Activated T-helper 1 cell treated with anti-CD3 and anti-CD28 coated beads, Interleukin-2, amount 50 U/mL, for 16 hours (primary cell): ENCODE measurements at places on chromosomes 5 and 9.

DNA sequence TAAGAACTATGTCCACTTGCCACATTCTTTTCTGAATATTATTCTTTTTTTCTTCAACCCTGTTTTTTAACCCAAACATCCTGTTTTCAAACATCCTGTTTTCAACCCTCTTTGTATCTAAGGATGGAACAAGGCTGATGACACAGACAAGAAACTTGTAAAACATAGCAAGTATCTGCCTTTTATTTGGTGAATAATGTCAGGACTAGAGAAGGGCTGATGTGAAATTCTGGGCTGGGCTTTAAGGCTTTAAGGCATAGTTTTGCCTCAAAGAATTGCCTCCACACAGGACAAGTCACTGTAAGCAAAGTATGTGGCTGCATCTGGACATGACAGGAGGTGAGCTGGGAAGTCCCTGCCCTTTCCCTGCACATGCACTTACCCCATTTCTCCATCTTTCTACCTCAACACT, 42.5 kb upstream of the RIC1 start:
- DNase-seq: no peak

DNA sequence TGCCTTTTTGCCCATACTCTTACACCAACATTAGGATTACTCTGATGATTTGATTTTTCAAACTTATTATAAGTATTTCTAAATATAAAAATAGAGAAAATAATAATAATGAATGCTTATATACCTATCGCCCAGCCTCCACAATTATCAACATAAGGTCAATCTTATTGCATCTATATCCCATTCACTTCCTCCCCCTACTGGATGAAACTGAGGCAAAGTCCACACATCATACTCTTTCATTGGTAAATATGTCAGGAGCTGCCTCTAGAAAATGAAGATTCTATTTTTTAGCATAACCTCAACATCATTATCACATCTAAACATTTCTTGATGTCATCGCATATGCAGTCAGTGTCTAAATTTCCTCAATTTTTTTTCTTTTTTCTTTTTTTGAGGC, 44.3 kb downstream of the SH3RF2 start:
- no peak for DNase-seq

GRCh38 chr5:5667136-5667554, 244.7 kb downstream of the ICE1 start:
- DNase-seq: no peak

DNA sequence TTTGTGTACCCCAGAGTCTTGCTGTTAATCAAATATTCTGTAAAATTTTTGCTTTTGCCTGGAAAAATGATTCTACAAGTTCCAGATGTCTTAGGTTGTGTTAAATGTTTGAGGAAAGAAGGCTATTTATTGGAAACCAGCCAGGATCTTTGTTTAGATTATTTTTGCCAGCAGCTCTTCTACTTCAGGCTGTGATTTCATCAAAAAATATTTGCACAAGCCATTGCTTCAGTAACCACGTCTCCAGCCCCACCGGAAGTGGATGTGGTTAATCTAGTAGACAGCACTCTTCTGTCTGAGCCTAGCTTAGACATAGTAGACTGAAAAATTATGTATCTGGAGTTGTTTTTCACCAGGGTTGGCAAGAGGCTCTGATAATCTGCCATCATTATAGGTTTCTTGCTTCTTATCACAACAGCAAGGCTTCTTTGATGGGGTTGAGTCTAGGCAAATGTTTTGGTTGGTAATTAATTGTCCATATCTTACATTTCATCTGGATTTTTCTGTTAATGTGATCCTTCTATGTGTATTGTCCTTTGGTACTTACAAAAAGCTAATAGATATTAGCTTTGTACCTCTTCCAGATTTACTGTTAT, 17.1 kb downstream of the KCTD16 start:
- peak; percentile 53 for DNase-seq

GRCh38 chr5:141722266-141722665, 40.2 kb upstream of the ARAP3 start:
- no peak for DNase-seq

GRCh38 chr5:142120247-142120935, 11.8 kb downstream of the NDFIP1 start:
- DNase-seq: no peak

GRCh38 chr5:126450346-126450745, 27.1 kb downstream of the GRAMD2B start:
- DNase-seq: no peak

- DNase-seq: no peak
Measured at GRCh38 chr9:1210954-1211353, 160.8 kb downstream of the DMRT2 start.

DNA sequence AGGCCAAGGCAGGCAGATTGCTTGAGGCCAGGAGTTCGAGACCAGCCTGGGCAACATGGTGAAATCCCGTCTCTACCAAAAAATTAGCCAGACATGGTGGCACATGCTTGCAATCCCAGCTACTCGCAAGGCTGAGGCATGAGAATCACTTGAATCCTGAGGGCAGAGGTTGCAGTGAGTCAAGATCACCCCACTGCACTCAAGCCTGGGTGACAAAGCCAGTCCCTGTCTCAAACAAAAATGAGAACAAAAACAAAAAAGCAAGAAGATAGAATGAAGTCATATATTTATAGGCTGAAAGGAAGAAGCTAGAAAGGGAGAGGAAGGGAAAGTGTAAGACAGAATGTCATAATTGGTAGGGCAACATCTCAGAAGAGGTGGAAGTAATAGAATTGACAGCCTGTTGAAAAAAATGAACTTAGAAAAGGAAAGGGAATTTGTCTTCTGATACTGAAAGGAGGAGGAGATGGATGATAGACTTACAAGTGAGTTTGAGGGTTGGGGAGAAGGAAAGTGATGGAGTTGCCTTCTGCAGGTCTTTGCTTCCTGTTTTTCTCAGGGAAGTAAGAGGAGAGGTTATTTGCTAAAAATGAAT, 32.2 kb downstream of the CARD6 start:
- no peak for DNase-seq

- no peak for DNase-seq
Measured at GRCh38 chr9:130931508-130932254, 7.4 kb downstream of the FIBCD1 start.

- DNase-seq: no peak
Measured at GRCh38 chr5:149497357-149497756, 53.9 kb downstream of the CSNK1A1 start.

DNA sequence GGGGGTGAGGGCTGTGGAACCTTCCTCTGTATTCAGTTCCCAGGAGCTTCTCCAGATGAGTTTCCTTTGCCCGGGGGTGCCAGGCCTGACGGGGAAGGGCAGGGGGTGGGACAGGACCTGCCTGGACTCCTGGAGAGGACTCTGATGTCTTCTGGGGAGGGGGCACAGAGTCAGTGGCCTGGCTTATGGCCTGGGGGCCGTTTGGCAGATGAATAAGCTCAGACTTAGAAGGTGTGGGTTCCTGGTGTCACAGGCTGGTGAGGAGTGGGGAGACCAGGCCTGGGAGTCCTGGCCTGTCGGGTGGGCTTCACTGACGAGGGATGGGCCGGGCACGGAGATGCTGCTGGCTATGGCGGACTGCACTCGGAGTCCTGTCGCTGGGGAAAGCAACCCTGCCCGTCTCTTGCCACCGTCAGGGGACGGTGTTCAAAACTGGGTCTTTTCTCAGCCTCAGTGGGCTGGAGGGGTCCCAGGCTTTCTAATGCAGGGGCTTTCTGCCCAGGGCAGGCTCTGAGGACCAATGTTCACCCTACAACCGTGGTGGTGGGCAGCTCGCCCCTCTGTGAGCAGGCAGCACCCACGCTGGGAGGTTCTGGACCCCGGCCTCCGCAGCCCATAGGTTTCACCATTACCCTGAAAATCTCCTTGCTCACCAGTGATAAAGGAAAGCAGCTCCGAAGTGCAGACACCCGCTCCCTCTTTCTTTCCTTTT, 16.2 kb downstream of the COL5A1 start:
- no peak for DNase-seq

DNA sequence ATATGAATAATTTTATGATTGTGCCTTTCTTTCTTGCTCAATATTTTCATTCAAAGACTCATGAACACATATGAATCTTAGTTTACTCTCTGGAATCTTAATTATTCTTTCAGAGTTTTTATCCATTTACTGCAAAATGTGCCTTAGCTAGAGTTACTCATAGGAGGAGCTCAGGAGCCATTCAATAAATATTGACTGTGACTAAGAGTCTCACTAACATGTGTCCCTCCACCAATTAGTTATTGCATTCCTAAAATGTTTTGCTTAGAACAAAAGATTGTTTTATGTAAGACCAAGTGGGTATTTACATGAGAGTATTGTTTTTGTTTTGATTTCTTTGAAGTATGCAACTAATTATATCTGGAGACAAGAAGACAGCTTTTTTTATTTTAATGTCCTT, 218.4 kb upstream of the MAST4 start:
- DNase-seq: no peak

- no peak for DNase-seq
Measured at GRCh38 chr5:87751824-87752223, 339.1 kb upstream of the CCNH start.

GRCh38 chr9:123096987-123097386, 63.5 kb downstream of the GPR21 start:
- DNase-seq: no peak

- DNase-seq: no peak
Measured at GRCh38 chr5:179245031-179245430, 100.2 kb downstream of the ADAMTS2 start.

DNA sequence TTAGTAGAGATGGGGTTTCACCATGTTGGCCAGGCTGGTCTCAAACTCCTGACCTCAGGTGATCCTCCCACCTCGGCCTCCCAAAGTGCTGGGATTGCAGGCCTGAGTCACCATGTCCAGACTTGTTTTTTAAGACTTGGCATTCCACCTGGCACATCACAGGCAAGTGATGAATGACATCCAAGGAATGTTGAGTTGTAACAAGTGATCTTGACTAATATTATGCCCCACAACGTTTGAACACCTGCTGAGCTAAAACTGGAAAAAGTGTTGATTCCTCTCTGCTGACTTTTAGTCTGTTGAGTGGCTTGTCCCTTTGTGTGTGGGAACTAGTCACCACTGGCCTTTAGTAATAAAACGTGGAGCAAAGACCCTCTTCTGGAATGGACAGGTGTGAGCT, 54.6 kb downstream of the SUB1 start:
- DNase-seq: no peak

GRCh38 chr9:26682796-26683496, 209.7 kb downstream of the CAAP1 start:
- DNase-seq: no peak

DNA sequence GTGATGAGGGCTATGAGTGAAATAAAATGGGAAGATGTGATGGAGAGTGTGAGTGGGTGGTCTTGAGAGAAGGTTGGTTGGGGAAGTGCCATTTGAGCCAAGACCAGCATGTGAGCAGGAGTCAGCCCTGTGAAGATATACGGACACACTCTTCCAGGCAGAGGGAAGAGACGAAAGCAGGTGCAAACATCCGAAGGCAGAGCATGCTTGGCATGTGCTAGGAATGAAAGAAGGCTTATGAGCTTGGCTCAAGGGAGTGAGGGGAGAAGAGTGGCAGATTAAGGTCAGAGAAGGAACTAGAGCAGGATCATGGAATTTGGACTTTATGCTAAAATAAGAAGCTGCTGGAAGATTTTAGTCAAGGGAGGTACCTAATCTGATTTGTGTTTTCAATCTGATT, 23.6 kb upstream of the CCDC112 start:
- DNase-seq: no peak

GRCh38 chr9:35726931-35727330, 5.1 kb downstream of the TLN1 start:
- DNase-seq: no peak

- no peak for DNase-seq
Measured at GRCh38 chr9:82722051-82722450, 340.9 kb downstream of the RASEF start.

- no peak for DNase-seq
Measured at GRCh38 chr5:169706071-169706470, 69.0 kb downstream of the DOCK2 start.

DNA sequence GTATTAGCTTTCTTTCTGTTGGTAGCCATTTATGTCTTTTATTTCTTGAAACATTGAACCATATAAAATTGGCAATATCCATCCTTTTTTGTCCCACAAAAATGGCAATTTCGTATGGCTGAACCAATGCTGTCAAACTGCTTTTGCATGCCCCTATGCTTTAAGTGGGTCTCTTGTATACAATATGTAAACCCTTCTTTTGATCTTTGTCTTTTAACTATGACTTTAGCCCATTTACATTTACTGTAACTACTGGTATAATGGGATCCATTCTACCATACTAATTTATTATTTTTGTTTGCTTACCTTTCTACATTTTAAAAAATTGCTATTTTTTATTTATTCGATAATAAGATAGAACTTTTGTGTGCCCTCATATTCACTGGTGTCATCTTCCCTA, 93.4 kb downstream of the TENT4A start:
- no peak for DNase-seq

DNA sequence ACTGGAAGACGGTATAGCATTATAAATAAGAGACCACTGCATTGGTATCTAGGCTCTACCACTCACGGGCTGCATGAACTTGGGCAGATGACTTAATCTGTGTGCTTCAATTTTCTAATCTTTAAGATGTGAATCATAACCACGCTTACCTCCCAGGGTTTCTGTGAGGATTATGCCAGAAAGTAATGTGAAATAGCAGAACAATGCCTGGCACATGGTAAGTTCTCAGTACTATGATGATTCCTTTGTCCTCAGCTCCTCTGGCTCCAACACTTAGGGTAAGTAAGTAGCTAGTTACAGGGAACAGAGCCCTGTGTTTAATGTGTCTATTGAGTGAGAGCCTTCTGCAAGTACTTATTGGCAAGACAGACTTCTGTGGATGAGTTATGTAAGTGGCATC, 31.1 kb downstream of the POU4F3 start:
- DNase-seq: no peak

DNA sequence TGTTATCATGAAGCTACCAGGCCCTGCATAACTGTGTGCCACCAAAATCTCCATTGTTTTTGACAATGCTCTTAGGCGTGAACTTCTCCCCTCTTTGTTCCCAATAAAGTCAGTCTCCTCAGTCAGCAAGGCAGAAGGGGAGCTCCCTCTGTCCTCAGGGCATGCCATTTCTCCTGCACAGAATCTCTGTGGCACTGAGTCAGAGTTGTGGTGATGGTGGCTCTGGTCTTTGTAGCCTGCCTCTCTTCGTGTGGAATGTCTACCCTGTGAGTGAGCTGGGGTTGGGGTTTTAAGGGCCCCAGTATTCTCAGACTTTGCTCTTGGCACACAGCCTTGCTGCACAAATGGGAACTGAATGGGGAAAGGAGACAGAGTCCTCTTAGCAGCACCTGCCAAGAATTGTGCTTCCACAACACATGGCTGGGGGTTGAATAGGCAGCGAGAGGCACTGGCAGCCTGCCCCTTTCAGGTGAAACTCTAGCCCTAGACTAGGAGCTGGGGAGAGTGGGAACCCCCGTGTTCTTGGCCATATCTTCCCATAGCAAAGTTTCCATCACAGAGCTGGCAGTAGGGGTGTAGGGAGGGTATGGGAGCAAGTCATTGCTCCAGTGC, 146.6 kb downstream of the SH3GL2 start:
- no peak for DNase-seq

DNA sequence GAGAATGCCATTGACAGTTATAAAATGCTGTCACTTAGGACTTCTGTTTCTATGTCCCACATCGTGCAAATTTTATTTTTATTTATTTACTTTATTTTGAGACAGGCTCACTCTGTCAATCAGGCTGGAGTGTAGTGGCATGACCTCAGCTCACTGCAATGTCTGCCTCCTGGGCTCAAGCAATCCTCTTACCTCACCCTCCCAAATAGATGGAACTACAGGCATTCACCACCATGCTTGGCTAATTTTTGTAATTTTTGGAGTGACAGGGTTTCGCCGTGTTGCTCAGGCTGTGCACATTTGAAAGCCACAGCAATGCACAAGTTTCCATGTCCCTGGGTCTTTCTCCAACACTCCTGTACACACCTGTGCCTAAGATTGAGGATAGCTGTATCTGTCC, 51.8 kb downstream of the ADAMTS16 start:
- no peak for DNase-seq
